ENCODE measurements at places on chromosomes 16 and 17. TPM values are rescaled to one million over a fixed set of nuclear protein-coding genes. Genes with fewer than 3 reads are reported as not detected.

GRCh38 chr16:74019612-74020011 lies 277.0 kb upstream of the PSMD7 start:
- DNase-seq, result no peak
- no peaks in the 10 kb centered on the region for H3K36me3 ChIP-seq

GRCh38 chr16:88628512-88628974 lies 9.8 kb upstream of the IL17C start:
- H3K36me3 ChIP-seq, result peaks cover 11% of the 10 kb centered on the region
- peaks cover 3% of the 10 kb centered on the region for H3K4me1 ChIP-seq
- no peaks in the 10 kb centered on the region for H3K27me3 ChIP-seq
- H3K4me3 ChIP-seq, result no peak overlapping the region

DNA sequence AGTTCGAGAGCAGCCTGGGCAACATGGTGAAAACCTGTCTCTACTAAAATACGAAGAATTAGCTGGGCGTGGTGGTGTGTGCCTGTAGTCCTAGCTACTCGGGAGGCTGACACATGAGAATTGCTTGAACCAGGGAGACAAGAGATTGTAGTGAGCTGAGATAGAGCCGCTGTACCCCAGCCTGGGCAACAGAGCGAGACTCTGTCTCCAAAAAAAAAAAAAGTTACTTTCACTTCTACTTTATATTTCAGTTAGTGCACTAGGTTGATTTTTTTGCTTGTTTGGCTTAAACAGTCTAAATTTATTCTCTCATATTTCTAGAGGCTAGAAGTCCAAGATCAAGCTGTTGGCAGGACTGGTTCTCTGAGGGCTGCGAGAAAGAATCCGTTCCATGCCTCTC lies 13.4 kb downstream of the CCDC102A start:
- H3K27ac ChIP-seq, result no peak overlapping the region
- H3K4me3 ChIP-seq, result no peak overlapping the region
- DNase-seq, result no peak
- peaks cover 5% of the 10 kb centered on the region for H3K4me1 ChIP-seq
- no peaks in the 10 kb centered on the region for H3K36me3 ChIP-seq
- no peaks in the 10 kb centered on the region for H3K27me3 ChIP-seq

- DNase-seq, result no peak
- no peaks in the 10 kb centered on the region for H3K27me3 ChIP-seq
- no peak overlapping the region for H3K4me3 ChIP-seq
- H3K36me3 ChIP-seq, result no peaks in the 10 kb centered on the region
- H3K27ac ChIP-seq, result no peak overlapping the region
Measured at GRCh38 chr16:79628501-79628975, 28.0 kb upstream of the MAF start.

DNA sequence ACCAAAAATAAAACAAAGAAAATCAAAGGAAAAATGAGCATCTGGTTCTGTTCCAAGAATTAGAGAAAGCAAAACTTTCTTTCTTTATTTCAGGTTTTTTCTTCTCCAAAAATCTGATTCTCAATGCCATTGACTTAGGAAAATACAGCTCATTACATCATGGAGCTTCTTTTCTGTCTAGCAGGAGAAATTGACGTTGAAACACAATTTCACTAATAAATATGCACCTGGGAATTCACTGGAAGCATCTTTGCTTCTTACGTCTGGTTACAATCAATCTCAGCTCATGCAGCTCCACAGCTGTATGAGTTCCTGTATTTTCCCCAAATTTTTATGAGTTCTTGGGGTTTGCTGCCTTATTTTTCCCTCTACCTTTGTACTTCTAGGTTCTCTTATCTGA lies 1568.6 kb upstream of the GOT2 start:
- H3K27ac ChIP-seq, result no peak overlapping the region
- no peaks in the 10 kb centered on the region for H3K36me3 ChIP-seq
- no peak for DNase-seq
- H3K27me3 ChIP-seq, result peaks cover 4% of the 10 kb centered on the region
- H3K4me1 ChIP-seq, result no peaks in the 10 kb centered on the region
- H3K4me3 ChIP-seq, result no peak overlapping the region

DNA sequence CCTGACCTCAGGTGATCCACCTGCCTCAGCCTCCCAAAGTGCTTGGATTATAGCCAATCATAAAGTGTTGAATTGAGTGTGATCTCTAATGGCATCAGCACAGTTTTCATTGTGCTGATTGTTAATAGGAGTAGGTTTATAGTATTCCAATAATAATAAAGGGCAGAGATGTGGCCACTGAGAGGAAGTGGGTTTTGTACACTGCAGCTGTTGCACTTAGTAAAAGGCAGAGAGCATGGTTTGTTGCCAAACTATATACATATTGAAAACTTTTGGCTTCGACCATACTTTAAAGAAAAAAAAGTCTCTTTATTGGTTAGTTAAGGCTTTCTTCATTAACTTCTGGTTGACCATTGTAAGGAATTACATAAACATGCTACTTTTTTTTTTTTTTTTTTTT lies 185.9 kb downstream of the CDK5R1 start:
- no peak overlapping the region for H3K4me3 ChIP-seq
- no peak for DNase-seq
- no peaks in the 10 kb centered on the region for H3K36me3 ChIP-seq
- no peaks in the 10 kb centered on the region for H3K27me3 ChIP-seq

DNA sequence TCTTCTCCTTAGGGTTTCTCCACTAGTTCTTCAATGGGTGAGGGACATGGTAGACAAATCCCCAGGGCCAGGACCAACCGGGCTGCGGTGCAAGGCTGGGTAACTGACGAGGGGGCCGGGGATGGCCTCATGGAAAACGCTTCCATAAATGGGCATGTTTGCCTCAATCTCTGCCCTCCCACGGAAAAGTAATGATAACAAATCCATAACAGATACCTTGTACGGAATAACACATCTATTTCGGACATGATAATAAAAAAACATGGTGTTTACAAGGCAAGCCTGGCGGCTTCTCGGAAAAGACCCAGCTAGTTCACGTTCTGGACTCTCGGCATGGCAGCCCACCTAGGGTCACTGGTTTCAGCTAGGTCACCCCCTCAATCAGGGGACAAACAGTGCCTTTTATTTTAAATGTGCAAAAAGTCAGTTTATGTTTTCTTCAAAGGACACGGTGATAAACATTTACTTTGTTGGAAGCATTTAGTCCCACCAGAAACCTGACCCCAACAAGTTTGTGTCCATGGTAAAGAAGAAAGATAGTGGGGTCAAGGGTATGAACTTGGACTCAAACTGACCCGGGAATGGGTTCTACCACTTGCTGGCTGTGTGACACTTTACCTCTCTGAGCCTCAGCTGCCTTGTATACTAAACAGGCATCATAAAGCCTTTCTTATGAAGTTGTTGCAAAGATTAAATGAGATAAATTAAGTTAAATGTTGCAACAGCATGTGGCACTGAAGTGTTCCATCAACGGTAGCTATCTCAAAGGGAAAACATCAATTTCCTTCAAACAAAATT lies 1.7 kb downstream of the MYH11 start:
- no peak overlapping the region for H3K4me3 ChIP-seq
- H3K27ac ChIP-seq, result no peak overlapping the region
- H3K27me3 ChIP-seq, result peaks cover 4% of the 10 kb centered on the region
- H3K4me1 ChIP-seq, result peaks cover 3% of the 10 kb centered on the region

DNA sequence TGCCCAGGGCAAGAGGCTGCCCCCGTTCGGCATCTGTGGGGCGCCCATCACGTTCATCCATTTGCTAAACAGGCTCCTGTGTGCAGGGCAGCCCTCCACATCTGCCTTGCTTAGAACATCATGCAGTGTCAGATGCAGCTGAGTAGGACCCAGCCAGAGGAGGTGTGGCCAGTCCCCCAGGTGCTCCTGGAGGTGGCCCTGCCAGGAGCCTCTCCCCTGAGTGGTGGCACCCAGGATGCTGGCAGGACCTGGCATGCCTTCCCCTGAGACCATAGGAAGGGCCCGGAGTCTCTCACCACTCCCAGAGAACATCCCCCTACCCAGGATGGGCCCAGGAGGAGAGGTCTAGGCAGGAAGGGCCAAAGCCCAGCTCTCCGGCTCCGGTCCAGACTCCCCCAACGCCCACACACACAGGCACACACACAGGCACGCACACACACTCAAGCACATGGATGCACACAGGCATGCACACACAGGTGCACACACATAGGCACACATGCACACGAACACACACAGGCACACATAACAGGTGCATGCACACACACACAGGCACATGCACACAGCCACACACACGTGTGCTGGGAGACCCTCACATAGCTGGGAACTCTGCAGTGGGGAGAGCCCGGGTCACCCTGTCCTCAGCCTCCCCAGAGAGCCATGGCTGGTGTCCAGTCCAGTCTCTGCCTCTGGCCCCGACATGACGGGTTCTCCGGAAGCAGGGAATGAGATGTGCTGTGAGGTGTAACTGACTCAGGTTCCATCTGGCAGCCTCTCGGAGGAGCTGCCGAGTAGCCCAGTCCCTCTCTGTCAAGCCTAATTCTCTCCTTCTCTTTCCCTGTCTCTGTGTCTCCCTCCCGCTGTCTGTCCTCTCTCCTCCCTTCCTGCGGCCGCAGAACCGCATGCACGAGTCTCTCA lies 74.6 kb downstream of the AMFR start:
- no peak for DNase-seq
- no peak overlapping the region for H3K4me3 ChIP-seq
- no peaks in the 10 kb centered on the region for H3K36me3 ChIP-seq
- no peak overlapping the region for H3K27ac ChIP-seq
- peaks cover 5% of the 10 kb centered on the region for H3K4me1 ChIP-seq
- H3K27me3 ChIP-seq, result no peaks in the 10 kb centered on the region

DNA sequence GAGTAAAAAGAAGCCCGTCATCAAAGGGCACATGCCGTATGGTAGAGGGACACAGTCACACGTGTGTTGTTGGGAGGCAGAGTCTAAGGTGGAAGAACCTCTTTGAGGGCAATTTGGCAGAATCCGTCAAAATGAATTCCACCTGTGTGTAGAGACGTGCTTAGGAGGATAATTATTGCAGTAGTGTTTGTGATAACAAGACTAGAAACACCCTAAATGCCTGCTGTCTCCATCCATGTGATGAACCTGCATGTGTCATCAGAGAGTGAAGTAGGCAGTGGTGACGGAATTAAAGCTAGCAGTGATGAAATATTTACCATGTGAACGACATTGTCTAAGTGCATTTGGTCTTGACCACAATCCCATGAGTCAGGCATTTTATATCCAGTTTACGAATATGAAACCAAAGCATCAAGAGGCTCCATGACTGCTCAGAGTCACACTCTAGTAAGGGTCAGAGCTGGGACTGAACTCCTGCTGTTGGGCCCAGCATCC lies 61.3 kb upstream of the ADORA2B start:
- H3K27ac ChIP-seq, result no peak overlapping the region
- DNase-seq, result no peak
- no peak overlapping the region for H3K4me3 ChIP-seq
- H3K4me1 ChIP-seq, result no peaks in the 10 kb centered on the region
- H3K36me3 ChIP-seq, result no peaks in the 10 kb centered on the region

GRCh38 chr17:80402959-80403358 lies 12.0 kb upstream of the ENDOV start:
- no peak overlapping the region for H3K27ac ChIP-seq
- H3K27me3 ChIP-seq, result no peaks in the 10 kb centered on the region
- H3K36me3 ChIP-seq, result no peaks in the 10 kb centered on the region
- H3K4me1 ChIP-seq, result no peaks in the 10 kb centered on the region

DNA sequence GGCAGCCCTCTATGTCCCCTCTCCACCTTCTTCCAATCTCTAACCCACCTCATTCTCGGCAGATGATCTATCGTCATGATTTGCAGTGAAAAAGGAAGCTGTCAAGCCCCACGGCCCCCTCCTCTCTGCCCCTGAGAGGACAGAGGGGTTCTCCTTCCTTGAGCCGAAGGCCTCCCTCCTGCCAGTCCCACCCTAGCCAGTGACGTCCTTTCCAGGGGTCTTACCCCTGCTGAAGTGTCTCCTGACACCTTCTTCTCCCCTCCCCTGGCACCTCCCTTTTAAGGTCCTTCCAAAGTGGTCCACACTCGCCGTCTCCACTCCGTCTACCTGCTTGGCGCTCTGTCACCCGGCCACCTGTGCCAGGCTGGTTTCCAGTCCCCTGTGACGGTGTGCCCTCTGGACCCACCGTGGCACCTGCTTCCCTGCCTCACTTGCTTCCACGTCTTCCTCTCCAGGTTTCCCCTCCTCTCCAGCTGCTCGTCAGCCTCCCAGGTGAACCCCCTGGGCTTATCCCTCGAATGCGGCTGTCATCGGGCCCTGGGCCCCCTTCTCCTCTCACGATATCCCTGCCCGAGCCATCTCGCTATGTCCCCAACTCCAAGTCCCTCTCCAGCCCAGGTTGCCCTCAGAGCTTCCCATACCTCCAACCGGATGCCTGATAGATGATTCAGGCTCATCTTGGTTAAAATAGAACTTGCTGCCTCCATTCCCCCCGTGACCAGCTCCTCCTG lies 5.7 kb downstream of the CCDC102A start:
- H3K4me1 ChIP-seq, result peaks cover 6% of the 10 kb centered on the region
- H3K27me3 ChIP-seq, result no peaks in the 10 kb centered on the region
- no peaks in the 10 kb centered on the region for H3K36me3 ChIP-seq
- DNase-seq, result no peak

DNA sequence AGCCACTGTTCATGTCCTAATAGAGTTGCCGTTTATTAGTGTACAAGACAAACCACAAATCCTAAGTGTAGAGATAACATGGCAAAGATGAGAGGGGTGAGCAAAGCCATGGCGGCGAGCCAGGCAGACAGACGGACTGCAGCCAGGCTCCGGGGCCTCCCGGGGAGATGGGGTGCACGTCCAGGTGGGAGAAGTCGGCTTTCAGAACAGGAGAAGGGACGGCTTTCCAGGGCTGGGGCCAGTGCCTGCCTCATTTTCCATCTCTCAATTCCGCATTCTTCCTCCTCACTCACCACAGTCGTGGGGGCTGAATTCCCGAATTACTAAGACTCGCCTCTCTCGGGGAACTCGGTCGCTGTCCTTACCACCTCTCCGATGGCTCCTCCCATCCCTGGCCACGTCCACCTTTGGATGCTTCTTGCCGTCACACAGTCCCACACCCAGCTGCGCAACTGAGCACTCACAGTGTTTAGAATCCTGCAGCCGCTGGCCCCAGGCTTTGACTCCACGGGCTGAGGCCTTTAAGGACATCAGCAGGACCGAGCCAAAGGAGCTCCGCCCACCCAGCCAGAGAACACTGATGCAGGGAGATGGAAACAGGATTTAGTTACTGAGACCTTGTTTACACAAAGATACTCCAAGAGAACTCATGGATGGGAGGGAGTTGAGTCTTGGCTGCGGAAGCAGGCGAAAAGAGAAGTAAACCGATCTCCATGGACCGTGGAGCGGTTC lies 59.7 kb downstream of the RNF112 start:
- DNase-seq, result no peak
- H3K36me3 ChIP-seq, result no peaks in the 10 kb centered on the region
- H3K27me3 ChIP-seq, result no peaks in the 10 kb centered on the region
- no peak overlapping the region for H3K4me3 ChIP-seq
- H3K27ac ChIP-seq, result no peak overlapping the region

DNA sequence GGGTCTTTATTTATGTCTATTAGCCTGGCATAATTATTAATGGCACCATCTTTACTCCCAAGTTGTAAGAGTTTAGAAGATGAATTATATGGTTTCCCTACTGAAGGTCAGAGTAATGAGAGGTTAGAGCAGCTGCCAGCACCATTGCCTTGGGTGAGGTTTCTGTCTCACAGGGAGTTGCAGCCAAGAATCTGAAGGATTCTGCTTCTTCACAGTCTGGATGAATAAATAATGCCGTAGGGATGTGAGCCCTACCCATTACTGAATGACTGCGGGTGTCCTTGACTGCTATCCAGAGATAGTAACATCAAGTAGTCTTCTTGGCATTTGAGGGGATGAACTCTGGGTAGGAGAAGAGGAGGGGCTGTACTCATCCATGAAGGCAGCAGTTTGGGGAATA lies 52.8 kb upstream of the SMIM36 start:
- peaks cover 2% of the 10 kb centered on the region for H3K4me1 ChIP-seq
- H3K27ac ChIP-seq, result no peak overlapping the region
- H3K27me3 ChIP-seq, result no peaks in the 10 kb centered on the region
- no peak for DNase-seq
- no peaks in the 10 kb centered on the region for H3K36me3 ChIP-seq

The PRAC2 gene
- not detected for total RNA-seq

The PIK3R5 gene
- total RNA-seq, result 2.9 TPM

Data from liver (tissue), 10 donors.